ENCODE measurements at places on chromosomes 4 and X. TPM values are rescaled to one million over a fixed set of nuclear protein-coding genes. Genes with fewer than 3 reads are reported as not detected.

- DNase-seq = peak; percentile 34
These were observed 84.9 kb downstream of the RAB28 start for GRCh38 chr4:13399257-13399656.

DNA sequence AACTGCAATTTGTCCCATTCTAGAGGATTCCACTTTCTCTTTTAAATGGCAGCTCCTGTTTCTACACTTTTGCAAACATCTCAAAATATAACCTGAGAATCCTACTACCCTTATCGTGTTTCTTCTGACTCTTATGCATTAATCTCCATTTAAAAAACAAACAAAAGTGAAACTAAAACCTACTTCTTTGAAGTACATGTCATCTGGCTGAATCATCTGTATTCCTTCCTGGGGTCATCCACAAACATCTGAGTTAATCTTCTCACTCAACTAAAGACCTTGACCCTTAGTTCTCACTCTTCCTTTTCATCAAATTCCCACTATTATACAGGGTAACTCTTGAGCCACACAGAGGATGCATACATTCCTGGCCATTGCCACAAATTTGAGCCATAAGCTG, 584.8 kb downstream of the PPARGC1A start:
- no peak for DNase-seq

DNA sequence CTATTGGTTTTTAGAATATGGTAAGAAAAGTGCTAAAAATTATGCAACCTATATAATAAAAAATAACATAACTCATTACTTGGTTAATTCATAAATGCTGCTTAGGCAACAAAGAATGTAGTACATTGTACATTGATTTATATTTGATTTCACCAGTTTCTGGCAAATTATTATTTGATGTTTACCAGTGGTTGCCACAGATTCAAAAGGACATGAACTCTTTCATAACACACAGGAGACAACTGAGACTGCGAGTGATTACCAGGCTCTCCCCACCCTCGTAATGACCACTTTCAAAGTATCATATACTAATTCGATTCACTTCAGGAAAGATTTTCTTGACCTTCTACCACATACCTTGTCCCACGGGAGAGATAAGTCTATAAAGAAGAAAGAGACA, 158.5 kb downstream of the NR3C2 start:
- no peak for DNase-seq

The ERAS gene
- total RNA-seq = not detected

The TGIF2LX gene
- not detected for total RNA-seq

DNA sequence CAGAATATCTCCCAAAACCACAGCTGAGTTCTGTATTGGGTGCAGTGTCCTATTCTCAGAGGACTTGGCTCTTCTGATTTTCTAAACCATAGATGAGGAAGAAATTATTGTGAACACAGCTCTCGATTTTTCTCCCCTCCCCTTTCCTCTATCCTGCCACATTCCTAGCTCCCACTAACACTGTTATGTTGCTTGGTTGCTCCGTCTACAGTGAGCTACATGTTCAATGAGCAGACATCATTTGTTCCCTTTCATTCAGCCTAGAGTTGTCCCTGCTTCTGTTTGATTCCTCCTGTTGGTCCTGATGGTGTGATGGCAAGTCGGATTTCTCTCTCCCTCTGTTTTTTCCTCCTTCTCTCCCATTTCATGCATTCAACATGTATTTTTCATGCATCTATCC, 65.9 kb downstream of the DIPK2B start:
- no peak for DNase-seq

The CT45A5 gene
- total RNA-seq = not detected

DNA sequence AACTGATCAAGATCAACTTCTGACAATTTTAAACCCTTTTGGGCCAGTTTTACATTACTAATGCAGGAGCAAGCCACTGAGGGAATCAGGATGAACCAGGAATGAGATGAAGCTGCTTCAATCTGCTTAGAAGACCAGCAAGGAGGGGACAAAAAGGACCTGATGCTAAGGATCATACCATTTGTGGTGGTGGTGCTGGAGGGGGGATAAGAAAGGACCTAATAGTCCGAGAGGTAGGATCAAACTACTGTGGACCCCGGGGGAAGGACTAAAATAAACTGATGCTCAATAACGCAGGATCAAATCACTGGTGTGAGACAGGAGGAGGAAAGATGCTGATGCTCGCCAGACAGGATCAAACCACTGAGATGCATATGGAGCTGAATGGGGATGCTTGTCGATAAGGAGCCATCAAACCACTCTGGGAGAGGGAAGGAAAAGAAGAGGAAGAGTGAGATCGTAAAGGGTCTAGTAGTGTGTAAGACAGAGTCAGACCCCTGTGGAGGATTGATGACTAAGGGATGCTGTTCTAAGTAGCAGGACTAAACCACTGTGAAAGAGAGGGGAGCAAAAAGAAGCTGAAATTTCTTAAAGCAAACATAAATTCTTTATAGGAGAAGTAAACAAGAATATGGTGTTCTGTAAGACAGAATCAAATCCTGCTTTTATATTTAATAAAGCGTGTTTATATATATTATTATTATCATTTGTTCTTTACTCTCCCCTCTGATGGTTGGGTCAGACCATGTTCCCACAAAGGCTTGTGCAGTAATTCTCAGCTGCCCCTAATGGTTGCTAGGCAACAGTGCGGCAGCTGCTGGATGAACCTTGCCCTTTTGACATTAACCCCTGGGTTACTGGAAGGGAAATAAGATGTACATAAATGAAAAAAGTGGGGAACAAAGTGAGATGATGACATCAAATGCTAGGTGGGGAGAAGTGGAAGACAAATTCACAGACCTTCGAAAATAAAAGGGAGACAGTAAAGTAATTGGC, 432.5 kb upstream of the FGF16 start:
- DNase-seq = no peak

GRCh38 chrX:150165776-150166610, 197.1 kb upstream of the MAMLD1 start:
- no peak for DNase-seq

The TMSB15A gene
- 0.29 TPM for total RNA-seq

DNA sequence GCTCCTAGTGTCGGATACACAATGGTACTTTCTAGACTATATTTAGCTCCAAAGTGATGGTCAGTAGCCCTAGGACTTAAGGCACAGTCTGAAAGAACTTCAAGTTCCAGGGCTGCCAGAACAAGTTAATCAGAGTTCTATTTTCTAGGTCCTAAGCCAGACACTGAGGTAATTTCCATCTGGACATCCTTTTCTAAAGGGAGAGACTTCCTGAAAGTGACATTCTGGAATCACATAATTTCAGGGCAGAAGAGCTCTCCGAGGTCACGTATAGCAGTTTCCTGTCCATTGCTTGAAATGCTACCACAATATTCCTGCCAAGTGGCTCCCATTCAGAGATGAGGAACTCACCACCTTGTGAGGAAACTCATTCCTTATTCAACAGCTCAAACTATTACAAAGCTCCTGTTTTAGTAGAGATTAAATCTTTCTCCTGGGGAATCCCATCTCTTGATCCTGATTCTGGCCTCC, 117.9 kb downstream of the COL25A1 start:
- DNase-seq = peak; percentile 48

- DNase-seq = peak; percentile 69
These were observed 1.1 kb downstream of the PDE6B start for GRCh38 chr4:626201-627091.

The GABRB1 gene
- not detected for total RNA-seq

- no peak for DNase-seq
These were observed 22.4 kb upstream of the IL21 start for GRCh38 chr4:122643257-122643656.

The TMEM131L gene
- 9.0 TPM for total RNA-seq

DNA sequence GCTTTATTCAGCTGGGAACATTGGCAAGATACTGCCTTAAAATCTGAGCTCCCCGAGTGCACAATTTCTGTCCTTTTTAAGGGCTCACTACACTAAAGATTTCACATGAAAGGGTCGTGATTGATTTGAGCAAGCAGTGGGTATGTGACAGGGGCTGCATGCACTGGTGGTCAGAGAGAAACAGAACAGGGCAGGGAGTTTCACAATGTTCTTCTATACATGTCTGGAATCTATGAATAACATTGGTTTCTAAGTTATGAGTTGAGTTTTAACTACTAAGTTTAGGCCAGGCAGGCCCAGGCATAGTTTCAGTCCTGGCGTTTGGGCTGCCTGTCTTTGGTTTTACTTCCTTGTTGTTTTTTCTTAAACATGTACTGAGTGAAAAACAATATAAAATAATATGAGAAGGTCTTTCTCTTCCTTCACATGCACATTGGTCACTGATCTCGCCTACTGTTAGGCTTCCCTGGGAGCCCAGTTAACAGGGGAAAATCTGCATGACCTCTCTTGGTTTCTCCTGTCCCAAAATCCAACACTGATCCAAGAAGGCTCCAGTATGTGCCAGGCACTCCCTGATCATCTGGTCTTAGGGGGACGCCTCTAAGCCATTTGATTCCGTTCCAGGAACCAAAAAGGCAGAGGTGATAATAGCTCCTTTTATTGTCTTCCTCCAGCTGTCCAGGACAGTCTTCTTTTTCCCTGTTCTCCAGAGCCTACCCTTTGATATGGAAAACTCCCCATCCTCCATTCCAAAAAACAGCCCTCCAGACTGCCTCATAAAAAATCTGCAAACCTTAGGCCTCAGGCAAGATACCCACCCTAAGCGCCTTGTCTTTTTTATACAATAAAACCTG, at the start of gene UGT2B17:
Gene UGT2B17, minus strand, starts transcription at position 51 of the 854 bp plus-strand sequence. CDS start 7,838 bp downstream, outside the sequence.
- no peak for DNase-seq

The XG gene
- 3.2 TPM for total RNA-seq
